ENCODE measurements at places on chromosomes 7 and 10.

DNA sequence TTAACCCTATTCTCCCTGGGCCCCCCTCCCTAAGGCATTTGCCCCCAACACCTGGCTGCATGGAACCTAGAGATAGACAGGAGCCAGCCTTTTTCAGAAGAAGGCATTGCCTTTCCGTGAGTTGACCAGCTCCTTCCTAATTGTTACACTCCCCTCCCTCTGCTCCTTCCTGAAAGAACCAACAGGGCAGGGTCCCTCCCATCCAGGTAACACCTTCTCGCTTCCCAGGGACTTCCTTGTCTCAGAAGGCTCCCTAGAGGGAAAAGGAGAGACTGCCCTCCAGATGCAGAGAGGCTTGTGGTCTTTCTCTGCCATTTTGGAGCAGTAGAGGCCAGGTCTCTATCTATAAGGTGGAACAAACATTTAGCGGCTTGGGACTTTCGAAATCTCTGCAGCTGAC lies 31.9 kb downstream of the PALD1 start:
- DNase-seq: no peak

- no peak for DNase-seq
These were observed 331.5 kb downstream of the PLXDC2 start for GRCh38 chr10:20147684-20148083.

DNA sequence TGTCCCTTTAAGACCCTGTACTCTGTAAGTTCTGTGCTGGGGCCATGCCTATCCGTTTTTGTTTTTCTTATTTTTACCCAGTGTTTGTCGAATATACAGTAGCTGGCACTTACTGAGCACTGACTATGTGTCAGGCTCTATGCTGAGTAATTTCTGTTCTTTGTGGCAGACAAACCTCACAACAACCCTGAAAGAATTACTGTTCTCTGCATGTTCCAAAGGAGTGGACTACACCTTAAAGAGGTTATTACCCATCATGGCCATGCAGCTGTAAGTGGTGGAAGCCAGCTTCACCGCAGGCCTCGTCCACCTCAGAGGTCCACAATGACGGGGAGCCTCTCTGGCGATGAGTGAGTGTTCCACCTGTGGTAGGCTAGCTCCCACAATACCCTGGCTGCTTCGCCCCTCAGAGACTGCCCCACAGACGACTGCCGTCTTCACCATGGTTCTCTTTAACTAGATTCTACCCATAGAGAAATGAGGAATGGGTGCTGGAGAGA lies 30.1 kb upstream of the RBM20 start:
- DNase-seq: no peak

DNA sequence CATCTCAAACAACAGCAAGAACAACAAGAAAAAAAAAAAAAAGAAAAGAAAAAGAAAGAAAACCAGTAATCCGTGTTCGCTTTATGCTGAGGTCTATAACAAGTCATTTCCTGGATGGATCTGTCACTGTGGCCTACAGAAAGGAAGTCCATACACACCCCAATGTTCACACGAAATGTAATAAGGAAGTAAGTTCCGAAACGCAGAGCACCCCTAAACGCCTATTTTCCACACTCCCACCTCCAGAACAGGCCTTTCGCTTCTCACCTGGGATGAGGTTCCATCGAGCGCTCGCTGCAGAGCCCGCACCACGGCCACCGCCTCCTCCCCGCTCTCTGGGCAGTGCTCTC lies 735 bp downstream of the ZNF394 start:
- no peak for DNase-seq

DNA sequence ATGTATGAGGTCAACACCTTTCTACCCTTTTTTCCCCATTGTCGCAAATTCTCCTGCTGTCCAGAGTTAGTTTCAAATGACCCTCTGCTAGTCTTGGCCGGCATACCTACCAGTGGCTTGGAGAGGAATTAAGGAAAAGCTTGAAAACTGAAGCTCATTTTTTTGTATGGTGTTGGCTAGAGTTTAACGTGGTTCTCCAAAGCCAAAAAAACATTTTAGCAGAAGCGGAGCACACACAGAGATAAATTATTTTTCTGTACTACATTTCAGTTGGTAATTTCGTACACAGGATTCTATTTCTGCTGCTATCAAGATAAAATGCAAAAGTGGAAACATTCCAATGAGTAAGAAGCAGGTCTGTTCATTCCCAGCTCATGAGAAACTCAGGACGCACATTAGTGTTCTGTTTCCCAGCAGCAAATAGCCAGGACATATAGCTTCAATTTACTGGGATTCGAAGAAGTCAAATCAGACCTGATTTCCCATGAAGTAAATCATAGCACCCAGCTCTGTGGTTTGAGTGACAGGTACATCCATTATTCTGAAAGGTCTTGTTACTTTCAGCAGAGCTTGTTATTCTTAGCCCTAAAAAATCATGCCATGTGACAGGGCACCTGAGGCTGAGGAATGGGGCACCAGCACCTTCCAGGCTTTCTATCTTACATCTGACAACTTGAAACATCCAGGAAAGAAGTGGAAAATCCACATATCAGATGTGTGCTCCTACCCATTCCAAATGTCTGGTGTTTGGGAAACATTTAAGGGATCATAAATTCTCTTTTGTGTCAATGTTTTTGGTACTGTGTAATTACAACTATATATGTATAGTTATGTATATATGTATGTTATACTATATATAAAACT lies 215.9 kb upstream of the C7orf33 start:
- no peak for DNase-seq

DNA sequence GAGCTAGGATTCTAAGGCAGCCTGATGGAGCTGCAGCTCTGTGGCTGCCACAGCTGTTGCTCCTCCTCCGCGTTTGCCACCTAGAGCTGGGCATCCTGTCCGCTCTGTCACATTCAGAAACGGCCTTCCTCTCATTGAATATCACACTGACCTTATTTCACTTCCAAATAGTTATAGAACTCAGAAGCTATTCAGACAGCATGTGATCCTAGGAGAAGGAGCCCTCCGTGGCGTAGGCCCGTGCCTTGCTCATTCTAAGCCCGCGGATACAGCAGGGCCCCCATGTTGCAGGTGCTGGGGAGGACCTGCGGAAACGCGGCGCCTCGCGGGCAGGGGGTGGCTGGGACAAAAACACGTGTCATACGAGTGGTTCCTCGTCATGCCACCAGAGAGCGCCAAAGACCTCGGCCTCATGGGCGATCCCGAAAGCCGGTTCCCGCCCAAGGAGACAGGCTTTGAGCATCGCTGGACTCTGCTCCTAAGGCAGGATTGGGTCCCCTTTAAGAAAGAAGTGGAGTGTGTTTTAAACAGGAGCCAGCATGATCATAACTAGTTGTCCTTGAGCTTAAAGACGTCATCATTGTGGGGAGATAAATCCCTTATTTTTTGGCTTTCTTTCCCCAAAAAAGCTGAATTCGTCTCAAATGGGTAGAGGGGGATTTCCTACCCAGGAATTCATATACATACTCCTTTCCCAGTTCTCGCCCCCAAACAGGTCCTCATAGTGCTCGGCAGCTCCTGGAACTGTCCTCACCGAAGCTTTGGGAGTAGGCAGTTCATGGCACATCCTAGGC lies 17.9 kb upstream of the FIGNL1 start:
- peak; percentile 82 for DNase-seq

GRCh38 chr7:73986158-73986631 lies 41.8 kb upstream of the ELN start:
- DNase-seq: no peak

GRCh38 chr7:561631-562373 lies 42.2 kb upstream of the PDGFA start:
- no peak for DNase-seq
